ENCODE measurements at places on chromosomes 12 and 14.

GRCh38 chr12:127559349-127560040, 707.5 kb upstream of the TMEM132C start:
- no peak for DNase-seq

GRCh38 chr14:104240434-104241157, 102.2 kb downstream of the KIF26A start:
- DNase-seq: no peak

GRCh38 chr14:64638625-64639024, 65.6 kb upstream of the PLEKHG3 start:
- DNase-seq: no peak

- no peak for DNase-seq
These were observed 47.8 kb downstream of the TESPA1 start for GRCh38 chr12:54936736-54937135.

DNA sequence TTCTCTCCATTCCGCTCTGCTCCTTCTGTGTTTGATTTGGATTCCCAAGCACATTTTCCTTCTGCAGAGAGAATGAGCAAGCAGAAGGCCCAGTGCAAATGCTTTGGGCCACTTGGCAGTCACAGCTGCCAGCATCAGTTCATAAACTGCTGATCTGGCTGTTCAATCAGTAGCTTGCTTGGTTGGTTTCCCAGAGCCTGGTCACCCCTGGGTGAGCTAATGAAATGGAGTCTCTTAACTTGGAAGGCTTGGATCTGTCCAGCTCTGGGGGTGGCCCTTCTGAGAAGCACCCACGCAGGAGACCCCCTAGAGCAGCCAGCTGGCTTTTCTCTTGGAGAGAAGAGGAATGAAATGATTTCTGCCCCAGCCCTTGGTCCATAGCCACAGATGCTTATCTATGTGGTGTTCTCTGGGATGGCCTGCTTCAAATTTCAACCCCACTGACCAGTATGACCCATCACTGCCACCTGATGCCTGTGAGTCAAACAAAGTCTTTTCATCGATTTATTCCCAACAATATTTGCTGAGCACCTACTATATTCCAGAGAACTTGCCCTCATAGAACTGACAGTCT, 30.3 kb downstream of the FAIM2 start:
- no peak for DNase-seq
